ENCODE measurements at places on chromosomes 11 and 22. TPM values are rescaled to one million over a fixed set of nuclear protein-coding genes. Genes with fewer than 3 reads are reported as not detected.

GRCh38 chr11:95152876-95153856 is 63.5 kb downstream of the ENDOD1 start:
- DNase-seq = no peak

DNA sequence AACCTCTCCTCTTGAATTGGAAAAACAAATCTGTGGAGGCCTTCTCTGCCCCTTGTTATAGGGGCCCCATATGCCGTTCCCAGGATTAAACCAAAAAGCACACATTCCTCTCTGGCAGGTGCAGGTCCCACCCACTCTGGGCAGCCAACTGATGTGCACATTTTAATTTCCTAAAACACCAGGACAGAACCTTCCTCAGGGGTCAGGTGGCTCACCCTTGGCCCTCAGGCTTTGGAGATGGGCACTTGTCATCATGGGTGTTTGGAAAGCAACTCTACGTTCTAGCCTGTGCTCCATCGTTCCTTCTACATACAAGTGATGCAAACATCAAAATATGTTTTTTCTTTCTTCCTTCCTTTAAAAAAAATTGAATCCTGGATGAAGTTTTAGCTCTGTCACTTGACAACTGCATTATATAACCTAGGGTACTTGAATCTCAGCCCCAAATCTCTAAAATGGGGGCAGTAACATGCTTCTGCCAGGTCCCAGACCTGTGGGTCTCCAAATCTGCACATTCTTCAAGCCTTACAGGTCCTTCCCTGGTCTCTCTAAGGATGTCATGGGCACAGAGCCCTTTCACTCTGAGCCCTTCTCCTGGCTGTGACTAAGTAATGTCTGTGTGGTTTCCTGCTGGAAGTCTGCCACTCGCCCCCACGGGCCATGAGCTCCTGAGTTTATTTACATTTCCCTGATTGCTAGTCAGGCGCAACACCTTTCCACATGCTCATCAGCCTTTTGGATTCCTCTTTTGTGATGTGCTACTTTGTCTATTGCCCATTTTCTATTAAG is 43.8 kb downstream of the KCNQ1OT1 start:
- peak; percentile 23 for DNase-seq

OR51B5 gene
- total RNA-seq = not detected

- DNase-seq = no peak
Measured at GRCh38 chr11:64729851-64730382, 6.9 kb upstream of the NRXN2 start.

DNA sequence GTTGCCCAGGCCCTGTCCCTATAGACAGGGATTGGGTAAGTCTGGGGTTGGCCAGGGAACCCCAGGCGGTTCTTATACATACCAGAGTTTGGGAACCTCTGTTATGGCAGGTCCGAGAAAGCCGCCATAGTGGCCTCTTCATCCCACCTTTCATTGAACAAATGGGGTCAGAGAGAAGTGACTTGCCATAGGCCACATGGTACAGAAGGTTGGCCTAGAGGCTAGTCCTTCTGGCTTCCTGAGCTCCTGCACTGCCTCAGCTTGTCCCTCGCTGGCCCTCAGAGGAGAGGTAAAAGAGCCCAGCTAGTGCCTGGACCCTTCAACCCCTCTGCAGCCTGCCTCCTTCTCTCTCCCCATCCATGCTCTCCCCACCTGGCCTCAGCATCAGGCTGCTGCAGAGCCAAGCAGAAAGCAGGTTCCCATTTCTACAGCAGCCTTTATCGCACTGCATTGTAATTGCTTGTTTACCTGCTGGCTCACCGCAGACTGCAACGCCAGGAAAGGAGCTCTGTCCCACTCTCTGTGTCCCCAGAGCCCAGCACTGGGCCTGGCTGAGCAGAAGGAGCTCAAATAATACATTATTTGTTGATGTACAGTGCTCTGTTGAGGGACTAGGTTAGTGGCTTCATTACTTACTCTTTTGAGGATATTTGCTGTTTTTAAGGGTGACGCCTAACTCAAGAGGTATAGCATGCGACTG is 103.6 kb downstream of the TRIM29 start:
- DNase-seq = no peak

GRCh38 chr11:59206635-59207034 is 6.1 kb downstream of the MPEG1 start:
- DNase-seq = peak; percentile 36

DNA sequence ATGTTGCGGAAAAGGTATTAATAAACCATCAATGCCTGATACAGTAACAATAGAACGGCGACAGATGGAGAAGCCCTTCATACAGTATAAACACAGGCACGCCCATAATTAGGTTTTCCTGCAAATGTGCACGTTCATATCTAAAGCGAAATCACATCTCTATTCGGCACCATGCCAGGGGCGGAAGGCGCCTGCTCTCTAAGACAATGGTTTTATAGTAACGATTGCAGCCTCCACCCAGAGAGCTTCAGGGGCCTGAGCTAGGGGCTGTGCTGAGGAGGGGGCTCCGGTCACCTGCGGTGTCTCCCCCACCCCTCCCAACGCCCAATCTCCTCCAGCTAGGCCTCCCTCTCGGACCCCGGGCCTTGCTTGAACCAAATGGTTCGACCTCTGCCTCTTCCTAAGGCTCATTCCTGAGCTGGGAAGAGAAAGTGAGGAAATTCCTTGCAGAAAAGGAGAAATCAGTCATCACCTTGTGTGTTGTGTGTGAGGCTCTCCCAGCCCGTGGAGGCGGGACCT is 9.6 kb downstream of the KRTAP5-5 start:
- DNase-seq = no peak

GRCh38 chr22:30598986-30599385 is 7.3 kb upstream of the PES1 start:
- DNase-seq = no peak

DNA sequence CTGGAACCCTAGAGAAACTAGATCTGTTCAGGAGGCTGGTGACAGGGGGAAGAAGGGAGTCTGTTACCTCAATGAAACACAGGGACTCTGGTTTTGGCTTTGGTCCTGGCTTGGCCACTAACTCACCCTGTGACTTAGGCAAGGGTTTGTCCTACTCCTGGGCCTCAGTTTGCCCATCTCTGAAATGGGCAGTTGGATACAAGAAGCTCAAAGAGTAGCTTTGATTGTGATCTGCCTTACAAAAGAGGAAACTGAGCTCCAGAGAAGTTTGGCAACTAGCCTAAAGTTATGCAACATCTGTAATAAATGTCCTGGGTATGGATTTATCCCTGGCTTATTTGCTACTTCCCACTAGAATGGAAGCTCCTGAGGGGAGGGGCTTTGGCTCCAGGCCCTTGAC is 24.0 kb upstream of the LMO1 start:
- no peak for DNase-seq

DNA sequence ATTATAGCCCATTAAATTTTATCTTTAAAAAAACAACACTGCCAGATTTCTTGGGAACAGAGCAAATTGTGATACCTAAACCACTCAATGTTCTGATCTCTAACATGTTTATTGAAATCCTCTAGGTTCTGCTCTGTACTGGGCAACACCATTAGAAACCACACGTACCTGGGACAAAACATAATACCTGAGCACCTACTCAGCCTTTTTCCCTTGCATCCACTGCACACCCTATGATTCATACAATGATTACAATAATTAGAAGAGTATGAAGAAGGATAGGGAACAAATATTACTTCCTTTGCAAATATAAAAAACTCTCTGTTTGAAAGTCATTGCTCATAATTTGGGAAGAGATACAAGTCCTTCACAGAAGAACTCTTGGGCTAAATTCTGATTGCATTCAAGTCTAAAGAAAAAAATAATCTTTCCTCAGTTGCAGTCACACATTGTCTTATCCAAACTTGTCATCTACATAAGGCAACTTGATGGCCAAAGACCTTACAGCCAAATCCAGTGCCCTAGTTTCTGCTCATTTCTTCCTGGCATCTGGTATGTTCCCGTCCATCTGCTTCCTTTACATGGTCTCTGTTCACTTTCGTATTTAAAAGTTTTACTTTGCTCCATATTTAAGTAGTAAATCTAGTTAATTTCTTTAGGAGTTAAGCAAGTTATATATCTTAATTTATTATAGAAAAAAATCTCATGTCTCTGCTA is 407.4 kb downstream of the LRRC4C start:
- DNase-seq = no peak
